ENCODE measurements at places on chromosomes 3 and 15.
A peak's percentile ranks its signal among the peaks of the same experiment; 100 is the strongest.

DNA sequence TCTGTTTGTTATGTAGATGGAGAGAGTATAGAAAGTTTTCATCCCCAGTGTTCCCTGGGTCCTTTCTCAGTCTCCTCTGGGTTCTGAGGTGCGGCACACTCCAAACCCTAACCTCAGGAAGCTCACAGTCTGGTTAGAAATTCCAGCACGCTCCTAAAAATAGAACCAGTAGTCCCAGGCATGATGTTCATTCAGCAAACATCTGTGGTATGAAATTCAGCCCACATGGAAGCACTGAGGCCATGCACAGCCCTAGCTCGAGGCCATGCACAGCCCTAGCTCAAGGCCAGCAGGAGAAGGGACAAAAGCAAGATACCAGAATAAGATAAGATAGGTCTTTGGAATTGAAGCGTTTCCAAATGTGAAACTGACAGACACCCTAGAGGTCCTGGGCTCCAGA is 82.3 kb upstream of the OXTR start:
- DNase-seq: no peak

DNA sequence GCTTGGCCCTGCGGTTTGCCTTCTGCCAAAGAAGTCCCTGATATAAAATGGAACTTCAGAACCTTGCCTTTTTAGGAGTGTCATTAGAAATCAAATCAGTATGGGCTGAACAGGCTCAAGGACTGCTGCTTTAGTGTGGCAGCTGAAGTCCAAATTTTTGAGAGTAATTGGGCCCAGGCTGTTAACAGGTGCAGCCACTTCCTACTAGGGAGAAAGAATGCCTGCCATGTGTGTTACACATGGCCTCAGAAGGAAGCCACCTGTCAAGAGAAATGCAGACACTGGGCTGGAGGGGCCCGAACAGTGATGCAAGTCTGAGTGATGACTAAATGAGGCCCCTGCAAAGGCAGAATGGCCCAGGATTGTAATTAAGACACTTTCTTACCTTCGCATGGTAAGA is 786.7 kb upstream of the CFAP20DC start:
- no peak for DNase-seq

GRCh38 chr3:16461463-16462245 is 51.8 kb downstream of the RFTN1 start:
- no peak for DNase-seq

- DNase-seq: no peak
Measured at GRCh38 chr15:31292391-31293015, 34.1 kb upstream of the KLF13 start.

DNA sequence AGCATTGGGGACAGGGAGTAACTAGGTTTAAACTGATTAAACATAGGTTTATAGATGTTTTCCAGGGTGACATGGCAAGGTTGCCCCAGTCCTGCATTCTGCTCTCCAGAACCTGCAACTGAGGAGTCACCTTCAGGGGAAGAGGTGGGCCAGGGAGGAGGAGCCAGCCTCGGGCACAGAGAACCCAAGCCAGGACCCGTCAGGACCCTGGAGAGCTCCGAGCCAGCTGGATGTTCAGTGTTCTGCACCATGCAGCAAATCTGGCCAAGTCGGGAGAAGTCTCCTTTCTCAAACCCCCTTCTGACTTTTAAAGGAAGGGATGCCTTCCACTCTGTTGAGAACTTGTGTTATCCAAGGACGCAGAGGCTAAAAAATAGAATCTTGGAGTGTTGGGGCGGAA is 62.1 kb upstream of the SLC6A11 start:
- DNase-seq: peak; percentile 72

- no peak for DNase-seq
Measured at GRCh38 chr3:139928708-139929505, 6.1 kb upstream of the CLSTN2 start.

Data from hematopoietic multipotent progenitor cell treated with erythropoietin and hydrocortisone succinate and interleukin-3 and kit ligand, for 4 days (in vitro differentiated cells).